Activated gamma-delta T cell (primary cell): ENCODE measurements at places on chromosomes 4 and X.

- no peak for DNase-seq
These were observed 119.2 kb downstream of the RAPGEF2 start for GRCh38 chr4:159222043-159222552.

- DNase-seq, result no peak
These were observed 24.0 kb downstream of the CD99 start for GRCh38 chrX:2715066-2715600.

GRCh38 chr4:53015681-53016080, 153.6 kb downstream of the RASL11B start:
- no peak for DNase-seq

DNA sequence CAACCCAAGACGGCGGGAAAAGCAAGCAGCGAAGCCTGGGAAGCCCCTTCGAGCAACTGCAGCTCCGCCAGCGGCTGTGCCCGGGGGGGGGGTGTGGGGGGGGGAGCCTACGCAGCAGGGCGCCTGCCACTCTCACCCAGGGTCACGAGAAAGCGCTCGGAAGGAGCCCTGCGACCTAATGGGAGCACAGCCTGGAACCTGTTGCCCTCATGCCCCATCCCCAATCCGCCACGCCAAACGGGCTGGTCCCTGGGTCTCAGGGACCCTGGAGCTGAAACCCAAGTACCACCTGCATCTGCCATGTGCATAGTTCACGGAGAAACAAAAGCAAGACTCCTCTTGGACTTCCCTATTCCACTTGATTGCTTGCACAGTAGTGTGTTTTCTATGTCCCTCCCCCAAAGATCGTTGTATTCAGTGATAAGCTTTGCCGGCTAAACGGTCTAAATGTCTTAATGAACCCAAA, 359 bp upstream of the GAB3 start:
- DNase-seq, result no peak

GRCh38 chrX:45110494-45110893, 90.2 kb downstream of the DIPK2B start:
- DNase-seq, result no peak

GRCh38 chr4:170089668-170090351, at the start of gene AADAT:
Gene AADAT (minus strand): TSS chr4:170089956. CDS start chr4:170089690, 266 bp downstream.
- no peak for DNase-seq

DNA sequence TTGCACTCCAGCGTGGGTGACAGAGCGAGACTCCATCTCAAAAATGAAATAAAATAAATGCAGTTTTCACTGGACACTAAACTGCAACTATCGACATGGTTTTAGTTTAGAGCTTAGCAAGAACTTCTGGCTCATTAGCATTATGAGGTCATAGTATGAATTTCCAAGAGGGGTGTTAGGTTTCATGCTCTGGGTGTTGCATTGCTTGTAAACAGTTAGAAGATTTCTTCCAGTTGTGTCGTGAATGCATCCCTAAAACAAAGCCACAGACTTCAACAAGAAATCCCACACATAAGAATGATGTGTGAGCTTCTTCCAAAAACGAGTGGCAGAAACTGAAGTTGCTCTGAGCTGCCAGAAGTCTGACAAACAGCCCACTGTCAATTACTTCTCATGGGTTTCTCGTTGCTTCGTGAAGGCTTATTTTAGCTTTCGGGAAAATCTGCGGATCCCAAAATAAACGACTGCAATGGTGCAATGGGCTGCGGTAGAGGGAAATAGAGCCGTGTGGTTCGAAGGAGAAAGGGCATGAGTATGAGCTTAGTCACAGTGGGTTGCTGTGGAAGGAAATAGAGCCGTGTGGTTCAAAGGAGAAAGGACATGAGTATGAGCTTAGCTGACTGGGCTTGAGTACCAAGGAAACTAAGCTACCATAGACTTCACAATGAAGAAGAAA, 354.9 kb downstream of the DHRSX start:
- no peak for DNase-seq

GRCh38 chr4:187302457-187303150, 578.9 kb upstream of the FAT1 start:
- no peak for DNase-seq

DNA sequence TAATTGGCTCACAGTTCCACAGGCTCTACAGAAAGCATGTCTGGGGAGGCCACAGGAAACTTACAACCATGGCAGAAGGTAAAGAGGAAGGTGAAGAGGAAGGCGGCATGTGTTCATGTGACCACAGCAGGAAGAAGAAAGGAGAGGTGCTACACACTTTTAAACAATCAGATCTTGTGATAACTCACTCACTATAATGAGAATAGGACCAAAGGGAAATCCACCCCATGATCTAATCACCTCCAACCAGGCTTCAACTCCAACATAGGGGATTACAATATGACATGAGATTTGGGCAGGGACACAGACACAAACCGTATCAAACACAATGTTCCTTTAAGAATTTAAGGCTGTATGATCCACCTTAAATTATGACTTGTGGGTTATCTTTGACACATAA, 10.5 kb upstream of the PGM2 start:
- DNase-seq, result no peak

GRCh38 chr4:44916411-44916810, 190.1 kb upstream of the GNPDA2 start:
- no peak for DNase-seq

- no peak for DNase-seq
These were observed 78.8 kb downstream of the HADH start for GRCh38 chr4:108068442-108068841.

DNA sequence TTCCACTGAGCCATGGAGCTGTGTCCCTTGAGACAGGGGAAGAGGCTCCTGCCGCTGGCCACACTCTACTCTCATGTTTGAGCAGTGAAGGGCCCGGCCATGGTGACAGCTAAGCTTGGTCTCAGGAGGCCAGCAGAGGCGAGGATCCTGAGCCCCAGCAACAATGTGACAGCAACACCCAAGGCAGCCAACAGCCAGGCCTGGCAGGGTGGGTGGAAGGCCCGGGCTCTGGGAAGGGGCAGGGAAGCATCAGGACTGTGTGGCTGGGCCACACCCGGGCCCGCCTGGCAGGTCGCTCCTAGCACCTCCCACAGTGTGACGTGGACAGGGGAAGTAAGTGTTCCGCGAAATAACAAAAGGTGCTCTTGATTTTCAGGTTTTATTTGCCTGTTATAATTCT, 24.8 kb downstream of the L1CAM start:
- DNase-seq, result no peak

DNA sequence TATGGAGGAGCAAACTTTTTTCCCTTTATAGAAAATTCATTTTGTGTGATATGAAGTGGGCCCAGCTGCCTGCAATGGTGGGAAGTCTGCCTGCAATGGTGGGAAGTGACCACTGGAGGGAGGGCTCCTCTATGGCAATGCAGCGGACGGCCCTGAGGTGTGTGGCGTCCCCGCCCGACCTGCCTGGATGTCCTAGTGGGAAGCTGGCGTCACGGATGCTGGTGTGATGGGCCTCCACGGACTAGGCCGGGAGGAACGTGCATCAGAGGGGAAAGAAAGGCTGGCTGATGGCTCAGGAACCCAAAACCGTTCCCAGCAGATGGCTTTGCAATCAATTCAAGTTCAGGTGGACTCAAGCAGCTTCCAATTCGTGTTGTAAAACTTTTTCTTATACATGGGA, 177.9 kb downstream of the AFAP1 start:
- DNase-seq, result no peak

GRCh38 chr4:156475322-156475721, 496.3 kb downstream of the PDGFC start:
- no peak for DNase-seq

GRCh38 chr4:77872723-77873445, 10.3 kb downstream of the MRPL1 start:
- DNase-seq, result no peak

- no peak for DNase-seq
These were observed 69.0 kb downstream of the STAG2 start for GRCh38 chrX:124030520-124030919.

- DNase-seq, result no peak
These were observed 12.8 kb downstream of the HOPX start for GRCh38 chr4:56668267-56668666.

DNA sequence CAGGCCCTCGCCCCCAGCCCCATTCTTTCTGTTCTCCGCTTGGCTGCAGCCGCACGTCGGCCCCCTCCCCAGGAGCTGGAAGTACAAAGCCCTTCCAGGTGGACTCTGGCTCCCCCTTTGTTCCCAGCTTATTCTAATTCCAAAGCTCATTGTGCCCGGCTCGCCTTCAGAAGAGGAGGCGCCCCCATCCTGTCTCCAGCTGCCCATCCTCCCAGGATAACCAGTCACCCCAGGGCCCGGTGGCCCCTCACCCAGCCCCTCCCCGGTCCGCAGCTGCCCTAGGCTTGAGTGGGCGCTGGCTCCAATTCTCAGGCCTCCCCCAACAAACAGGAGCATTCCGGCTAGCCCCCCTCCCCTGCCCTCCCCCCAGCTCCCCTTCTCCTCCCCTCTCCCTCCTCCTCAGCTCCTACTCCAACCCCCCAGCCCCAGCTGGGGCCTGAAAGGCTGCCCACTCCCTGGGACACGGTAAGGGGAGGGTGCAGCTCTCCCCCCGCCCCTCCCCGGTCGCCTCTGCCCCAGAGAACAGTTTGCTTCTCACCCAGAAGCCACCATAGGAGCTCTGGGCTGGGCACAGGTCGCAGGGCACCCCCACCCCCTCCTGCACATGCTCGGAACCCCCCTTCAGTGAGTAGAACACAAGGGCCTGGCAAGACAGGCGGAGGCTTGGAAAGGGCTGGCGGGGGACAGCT, 3.1 kb upstream of the SLC6A8 start:
- no peak for DNase-seq

DNA sequence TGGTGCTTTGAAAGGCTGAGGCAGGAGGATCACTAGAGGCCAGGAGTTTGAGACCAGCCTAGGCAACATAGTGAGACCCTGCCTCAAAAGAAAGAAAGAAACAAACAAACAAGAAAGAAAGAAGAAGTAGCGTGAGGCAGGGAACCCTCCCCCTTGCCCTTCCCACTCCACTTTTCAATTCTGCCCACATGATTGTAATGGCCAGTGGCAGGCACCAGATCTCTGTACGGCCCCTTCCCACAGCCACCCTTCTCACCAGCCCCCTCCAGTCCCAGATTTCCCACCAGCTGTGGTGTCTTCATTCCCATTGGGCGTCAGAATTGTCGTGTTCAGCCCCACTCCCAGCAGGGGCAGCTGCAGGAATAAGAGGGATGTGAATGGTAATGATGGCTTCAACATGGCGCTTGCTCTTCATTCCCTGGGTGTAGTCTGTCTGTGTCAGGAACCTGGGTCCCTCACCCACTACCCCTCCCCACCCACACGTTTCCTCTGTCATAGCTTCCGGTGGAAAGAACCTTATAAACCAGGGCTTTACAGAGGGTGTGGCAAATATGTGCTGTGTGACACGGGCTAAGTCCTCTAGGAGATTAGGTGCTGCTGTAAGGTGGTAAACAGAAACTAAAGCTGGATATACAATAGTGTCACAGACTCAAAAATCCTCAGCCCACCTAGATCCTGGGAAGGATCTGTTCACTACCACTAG, at the start of gene IL2RG:
Gene IL2RG (minus strand): TSS at position 437 of the 703 bp plus-strand sequence. CDS start 38 bp downstream, at position 399.
- DNase-seq, result no peak

DNA sequence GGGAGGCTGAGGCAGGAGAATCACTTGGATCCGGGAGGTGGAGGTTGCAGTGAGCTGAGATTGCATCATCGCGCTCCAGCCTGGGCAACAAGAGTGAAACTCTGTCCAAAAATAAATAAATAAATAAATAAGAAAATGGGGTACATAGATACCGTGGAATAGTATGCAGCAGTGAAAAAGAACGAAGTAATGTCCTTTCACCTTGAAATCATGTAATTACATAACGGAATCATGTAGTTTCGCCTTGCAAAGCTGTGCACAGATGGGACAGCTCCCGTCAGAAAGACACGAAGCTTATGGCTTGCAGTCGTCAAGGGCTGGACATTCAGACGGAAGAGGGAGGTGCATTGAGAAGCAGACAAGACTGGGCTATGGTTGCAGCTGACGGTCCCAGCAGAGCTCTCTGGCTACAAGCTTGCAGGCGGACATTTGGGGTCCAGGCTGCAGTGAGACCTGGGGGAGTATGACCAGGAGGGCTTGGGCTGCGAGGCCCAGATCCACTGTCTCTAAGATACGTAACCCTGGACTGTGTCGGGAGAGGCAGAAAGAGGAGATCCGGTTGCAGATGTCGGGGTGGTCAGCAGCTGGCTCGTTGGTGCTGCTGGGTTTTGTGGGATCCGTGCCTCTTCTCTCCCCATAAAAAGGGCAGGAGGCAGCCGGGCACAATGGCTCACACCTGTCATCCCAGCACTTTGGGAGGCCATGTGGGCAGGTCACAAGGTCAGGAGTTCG, 6.2 kb upstream of the P2RY8 start:
- no peak for DNase-seq
